ENCODE measurements at places on chromosomes 3 and 15.

DNA sequence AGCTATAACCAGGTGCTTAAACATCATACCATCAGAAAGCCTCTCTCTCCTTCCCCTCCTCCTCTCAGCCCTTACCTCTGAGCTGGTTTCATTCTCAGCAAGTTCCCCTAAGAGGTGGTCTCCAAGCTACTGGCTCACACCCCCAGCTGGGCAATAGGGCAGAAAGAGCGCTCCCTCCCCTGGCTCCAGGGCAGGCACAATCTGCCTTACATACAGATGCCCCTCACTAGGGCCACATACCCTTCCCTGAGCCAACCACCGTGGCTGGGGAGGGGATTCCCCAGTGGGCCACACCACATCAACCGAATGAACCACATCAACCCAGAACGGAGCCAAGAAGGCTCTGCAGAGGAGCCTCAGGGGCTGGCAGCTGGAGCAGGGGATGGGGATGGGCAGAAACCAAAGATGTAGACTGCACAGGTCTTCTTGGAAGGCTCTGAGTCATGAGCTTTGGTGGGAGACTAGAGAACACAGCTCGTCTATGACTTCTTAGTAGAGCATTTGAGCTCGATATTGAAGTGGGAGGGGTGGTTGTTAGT is 4.6 kb upstream of the FBLN2 start:
- DNase-seq, result no peak

DNA sequence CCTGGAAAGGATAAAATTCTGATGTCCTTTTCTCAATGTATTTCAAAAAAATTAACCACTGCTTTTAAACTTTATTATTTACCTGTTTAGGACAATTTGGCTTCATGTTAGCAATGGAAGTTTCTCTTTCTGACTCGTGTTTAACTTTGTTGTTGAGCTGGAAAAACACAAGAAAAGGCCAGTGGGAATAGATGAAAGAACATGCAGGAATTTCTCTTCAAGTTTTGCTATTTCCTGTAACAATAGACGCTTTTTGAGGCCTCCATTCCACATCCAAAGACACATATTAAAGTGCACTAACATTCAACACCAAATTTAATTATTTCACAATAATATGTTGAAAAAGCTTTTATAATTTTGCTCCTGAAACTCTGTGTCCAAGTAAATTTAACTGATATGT is 9.7 kb downstream of the RBMS3 start:
- DNase-seq, result no peak

DNA sequence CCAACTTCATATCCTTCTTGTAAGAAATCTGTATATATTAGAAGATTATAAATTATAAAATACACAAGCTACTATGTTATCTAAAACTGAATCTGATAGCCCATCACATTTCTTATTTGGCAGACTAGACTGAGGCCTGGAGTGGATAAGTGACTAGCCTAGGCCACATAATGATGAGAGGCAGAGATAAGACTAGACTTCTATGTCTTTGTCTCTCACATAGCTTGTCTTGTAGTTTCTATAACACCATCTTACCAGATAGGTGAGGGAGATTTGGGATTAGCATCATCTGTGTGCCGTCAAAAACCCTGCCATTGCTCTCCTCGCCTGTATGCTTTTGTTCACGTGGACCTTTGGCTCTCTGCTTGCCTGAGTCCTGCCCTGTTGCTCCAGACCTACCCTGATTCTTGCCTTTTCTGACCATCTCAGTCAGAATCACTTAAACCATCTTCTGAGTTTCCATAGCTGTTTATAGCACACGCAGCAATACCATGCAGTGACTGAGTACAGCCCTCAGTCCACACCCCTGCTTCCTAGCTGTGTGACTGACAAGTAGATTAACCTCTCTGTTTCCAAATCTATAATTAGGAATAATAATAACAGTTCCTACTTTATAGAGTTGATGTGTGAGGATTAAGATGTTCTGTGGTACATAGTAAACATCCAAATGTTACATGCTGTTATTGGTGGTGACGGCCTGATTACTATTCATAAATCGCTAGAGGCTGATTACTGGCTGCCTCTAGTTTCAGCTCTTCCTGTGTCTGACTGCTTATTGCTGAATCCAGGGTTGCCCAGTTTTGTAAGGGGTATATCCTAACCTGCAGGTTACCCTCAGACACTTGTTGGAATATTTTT is 49.7 kb downstream of the PDE8A start:
- DNase-seq, result no peak

DNA sequence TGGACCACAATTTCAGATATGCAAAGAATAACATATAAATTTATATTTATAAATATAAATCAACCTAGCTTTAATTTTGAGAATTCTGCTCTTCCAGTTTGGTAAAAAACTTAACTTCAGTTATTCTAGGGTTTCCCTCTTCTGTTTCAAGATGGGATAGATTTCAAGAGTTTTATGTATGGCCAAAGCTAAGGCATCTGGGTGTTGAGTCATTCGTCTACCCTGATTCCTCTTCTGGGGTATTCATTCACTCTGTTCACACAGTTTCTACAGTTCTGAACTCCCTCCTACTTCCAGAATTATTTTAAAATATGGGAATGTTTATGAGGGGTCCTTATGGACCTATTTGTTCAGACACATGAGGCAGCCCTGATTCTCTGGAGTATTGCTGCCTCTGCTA is 4.2 kb upstream of the FGF7 start:
- DNase-seq, result no peak

- no peak for DNase-seq
Measured at GRCh38 chr15:76840830-76841460, 64.2 kb downstream of the SCAPER start.

- DNase-seq, result no peak
Measured at GRCh38 chr3:65398953-65399352, 639.8 kb downstream of the MAGI1 start.

- no peak for DNase-seq
Measured at GRCh38 chr15:84991014-84991712, 9.5 kb downstream of the PDE8A start.

- no peak for DNase-seq
Measured at GRCh38 chr15:66231394-66232266, 21.9 kb downstream of the MEGF11 start.

- DNase-seq, result no peak
Measured at GRCh38 chr3:4596612-4597011, 103.5 kb downstream of the ITPR1 start.

DNA sequence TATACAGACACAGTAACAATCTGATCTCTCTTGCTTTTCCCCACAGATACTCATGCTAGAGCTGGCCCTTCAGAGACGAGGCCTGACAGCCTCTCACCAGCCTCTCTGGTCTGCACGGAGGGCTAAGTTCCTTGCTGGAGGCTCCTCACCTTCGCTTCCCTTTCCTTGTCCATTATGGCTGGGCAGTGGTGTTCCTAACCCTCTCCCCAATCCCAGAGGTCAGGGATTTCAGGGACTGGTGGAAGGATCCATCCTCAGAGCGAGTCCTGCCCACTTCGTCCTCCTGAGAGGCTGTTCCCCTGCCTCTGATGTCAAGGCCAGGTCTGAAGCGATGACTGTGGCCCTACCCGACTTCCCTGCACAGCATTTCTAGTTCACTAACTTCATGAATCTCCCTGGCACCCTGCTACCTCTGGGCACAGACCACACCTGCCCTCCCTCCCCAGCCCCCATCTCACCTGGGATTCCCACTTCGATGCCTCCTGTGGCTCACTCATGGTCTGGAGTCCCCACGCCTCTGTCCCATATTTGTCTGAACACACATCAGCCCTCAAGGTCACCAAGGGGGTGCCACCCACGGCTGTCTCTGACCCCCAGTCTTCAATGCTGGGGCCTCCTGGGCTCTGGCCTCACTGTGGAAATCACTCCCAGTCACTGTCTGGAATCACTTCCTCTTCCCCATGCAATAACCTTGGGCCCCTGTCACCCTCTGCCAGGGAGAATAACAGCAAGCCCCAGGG is 124.9 kb upstream of the PRR20G start:
- DNase-seq, result no peak

DNA sequence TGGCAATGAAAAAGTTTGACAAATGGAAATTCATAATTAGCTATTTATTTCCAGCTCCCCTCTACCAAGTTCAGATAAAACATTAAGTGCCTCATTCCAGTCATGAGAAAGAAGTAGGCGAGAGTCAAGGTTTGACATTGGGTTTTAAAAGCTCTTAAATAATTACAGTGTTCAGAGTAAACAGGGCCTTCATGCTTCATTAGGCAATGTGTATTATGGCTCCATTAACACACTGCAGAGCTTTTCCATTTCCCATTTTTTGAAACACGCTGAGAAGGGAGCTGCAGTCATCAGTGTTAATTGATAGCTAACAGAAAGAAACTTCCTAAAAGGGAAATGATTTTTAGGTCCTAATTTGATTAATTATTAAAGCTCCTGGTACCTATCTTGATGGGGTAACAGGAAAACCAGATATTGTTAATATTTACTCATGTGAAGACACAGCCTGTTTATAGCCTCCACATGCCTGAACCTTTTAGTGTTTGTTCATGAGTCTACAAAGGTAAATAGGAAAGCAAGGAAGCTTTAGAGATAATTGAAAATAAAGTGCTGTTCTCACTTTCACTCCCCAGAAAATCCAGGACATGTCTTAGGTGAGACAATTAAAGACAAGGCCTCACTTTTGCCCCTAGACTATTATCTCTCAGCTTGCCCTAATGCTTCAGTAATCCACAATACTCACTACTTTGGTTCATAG is 28.7 kb downstream of the SST start:
- no peak for DNase-seq

GRCh38 chr3:129974833-129975704 is 549 bp downstream of the TRH start:
- DNase-seq, result no peak

GRCh38 chr3:136186344-136186743 is 9.8 kb downstream of the MSL2 start:
- DNase-seq, result no peak

GRCh38 chr3:66099541-66100065 is 60.9 kb upstream of the MAGI1 start:
- DNase-seq, result no peak

DNA sequence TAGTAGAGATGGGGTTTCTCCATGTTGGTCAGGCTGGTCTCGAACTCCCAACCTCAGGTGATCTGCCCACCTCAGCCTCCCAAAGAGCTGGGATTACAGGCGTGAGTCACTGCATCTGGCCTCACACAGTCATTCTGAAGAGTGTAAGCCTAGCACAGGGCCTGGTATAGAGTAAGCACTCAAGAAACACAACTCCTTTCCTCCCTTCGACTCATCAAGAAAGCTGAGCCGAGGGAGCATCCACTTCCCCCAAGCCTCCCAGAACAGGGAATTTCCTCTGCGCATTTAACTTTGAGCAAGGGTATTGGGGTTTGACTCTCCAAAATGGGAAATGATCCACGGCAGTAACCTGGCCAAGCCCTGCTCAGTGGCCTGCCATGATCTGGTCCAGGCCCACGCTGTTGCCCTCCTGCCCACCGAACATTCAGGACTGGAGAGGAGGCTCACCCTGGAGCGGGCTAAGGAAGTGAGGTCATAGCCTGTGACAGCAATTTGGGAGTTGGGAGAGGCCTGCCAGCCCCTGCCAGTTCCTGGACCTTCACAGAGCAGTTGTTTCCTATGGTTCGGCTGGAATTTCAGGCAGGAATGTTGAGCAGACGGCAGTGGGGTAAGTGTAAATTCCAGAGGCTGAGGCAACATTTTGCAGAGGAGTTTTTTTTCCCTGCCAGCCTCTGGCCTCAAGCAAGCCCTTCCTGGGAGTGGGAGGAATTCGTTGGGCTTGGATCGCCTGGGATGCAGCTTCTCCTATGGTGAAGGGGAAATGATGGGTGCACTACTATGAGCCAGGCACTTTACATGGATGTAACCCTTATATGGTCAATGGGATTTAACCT is 21.2 kb upstream of the SMAD3 start:
- peak; percentile 90 for DNase-seq

GRCh38 chr3:79506751-79507150 is 261.0 kb downstream of the ROBO1 start:
- no peak for DNase-seq

DNA sequence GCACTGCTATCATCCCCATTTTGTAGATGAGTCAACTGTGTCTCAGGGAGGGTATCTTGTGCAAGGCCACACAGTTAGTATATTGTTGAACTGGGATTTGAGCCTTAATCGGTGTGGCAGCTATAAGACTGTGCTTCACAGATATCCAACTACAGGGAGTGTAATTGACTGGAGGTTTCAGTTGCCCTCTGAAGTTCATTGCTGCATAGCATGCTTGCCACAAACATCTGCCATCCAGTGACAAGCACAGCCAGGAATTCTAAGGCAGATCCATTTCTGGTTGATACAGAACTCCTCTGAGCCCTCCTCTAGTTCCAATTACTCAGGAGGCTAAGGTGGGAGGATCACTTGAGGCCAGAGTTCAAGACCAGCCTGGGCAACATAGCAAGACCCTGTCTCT is 16.4 kb downstream of the FSD2 start:
- no peak for DNase-seq

DNA sequence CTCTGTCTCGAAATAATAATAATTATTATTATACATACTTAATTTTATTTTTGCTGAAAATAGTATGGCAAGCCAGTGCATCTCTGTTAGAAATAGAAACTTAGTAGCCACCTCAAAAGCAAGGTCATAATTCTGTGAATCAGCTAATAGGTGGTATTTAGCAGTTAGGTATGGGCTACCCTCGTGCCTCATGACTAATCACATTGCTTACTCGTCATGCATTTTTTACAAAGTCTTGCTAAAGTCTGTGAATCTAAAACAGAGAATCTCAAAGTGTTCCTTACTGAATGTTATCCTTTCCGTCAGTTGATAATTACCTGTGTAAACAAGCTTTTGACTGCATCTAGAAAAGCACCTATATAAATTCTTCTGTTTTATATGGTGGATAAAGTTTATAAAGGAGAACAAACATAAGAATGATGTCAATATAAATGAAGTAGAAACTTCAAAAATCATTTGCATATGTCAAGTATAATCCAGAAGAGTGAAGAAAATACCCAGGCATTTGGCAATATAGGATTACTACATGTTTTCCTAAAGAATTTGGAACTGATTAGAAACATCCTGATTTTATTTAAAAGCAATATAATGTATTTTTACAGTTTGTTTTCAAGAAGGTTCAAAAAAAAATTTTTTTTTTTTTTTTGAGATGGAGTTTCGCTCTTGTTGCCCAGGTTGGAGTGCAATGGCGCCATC is 6.2 kb downstream of the PPARG start:
- DNase-seq, result no peak

- DNase-seq, result no peak
Measured at GRCh38 chr3:151372063-151372820, 12.3 kb downstream of the P2RY12 start.

DNA sequence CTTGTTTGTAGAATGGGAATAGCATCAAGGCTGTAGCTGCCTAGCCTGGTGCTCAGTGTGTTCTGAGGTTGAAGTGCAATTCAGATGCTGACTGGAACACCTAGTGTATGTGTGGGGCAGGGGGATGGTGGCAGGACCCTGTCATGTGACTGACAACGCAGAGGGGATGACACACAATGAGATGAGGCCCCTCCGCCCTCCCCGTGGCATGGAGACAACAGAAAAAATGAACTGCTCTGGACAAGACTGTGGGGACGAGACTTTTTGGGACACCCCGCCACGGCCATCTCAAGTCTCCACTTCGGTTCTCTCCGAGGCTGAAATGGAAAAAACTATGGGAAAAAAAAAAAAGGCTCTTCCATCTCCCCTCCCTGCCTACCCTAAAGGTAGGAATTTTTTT is 10.4 kb upstream of the SEC13 start:
- no peak for DNase-seq
